ENCODE measurements at places on chromosomes 16 and 17. TPM values are rescaled to one million over a fixed set of nuclear protein-coding genes. Genes with fewer than 3 reads are reported as not detected.

Gene SLC52A1
- polyA plus RNA-seq = not detected

Gene SHCBP1
- polyA plus RNA-seq = 0.93 TPM

Gene SRCAP
- 16.1 TPM for polyA plus RNA-seq

Gene CA7
- not detected for polyA plus RNA-seq

Gene KRTAP4-4
- not detected for polyA plus RNA-seq

- DNase-seq = no peak
Observed at GRCh38 chr17:9072696-9073339, 51.5 kb downstream of the NTN1 start.

- DNase-seq = no peak
Observed at GRCh38 chr17:36592716-36593321, 1.1 kb downstream of the DHRS11 start.

GRCh38 chr16:82055117-82055516 is 20.1 kb downstream of the HSD17B2 start:
- no peak for DNase-seq

- DNase-seq = no peak
Observed at GRCh38 chr16:66264311-66265047, 102.0 kb upstream of the CDH5 start.

GRCh38 chr16:77496934-77497333 is 62.1 kb upstream of the ADAMTS18 start:
- no peak for DNase-seq

DNA sequence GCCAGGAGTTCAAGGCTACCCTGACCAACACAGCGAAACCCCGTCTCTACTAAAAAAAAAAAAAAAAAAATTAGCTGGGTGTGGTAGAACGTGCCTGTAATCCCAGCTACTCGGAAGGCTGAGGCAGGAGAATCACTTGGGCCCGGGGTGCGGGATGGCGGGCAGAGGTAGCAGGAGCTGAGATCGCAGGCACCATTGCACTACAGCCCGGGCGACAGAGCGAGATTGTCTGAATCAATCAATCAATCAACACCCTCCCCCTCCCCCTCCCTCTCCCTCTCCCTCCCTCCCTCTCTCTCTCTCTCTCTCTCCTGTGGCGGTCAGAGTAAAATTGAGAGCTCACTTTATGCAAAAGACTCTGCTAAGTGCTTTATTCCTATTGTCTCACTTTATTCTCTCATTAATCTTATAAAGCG is 1.2 kb downstream of the HSDL1 start:
- no peak for DNase-seq

GRCh38 chr17:81142301-81143199 is 22.8 kb upstream of the PVALEF start:
- peak; percentile 82 for DNase-seq

DNA sequence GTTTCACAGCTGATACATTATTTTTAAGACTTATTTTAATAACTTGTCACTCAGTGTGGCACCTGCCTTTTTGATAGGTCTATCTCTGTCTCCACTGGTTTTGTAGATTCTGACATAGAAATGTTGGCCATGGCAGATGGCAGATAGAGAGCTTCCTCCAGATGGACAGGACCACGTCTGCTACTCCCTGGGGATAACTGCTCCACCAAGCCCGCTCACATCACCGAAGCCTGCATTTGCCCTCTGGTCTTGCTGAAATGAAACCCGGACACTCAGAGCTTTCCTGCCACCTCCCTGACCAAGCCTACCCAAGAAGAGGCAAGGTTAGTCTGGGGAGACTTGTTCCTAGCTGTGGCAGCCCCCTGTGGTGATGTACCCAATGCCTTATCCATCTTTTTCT is 16.4 kb upstream of the HAP1 start:
- DNase-seq = no peak

Measured in CD14-positive monocyte (primary cell).